ENCODE measurements at places on chromosomes 12 and 14.

GRCh38 chr14:89231426-89232113 lies 185.5 kb downstream of the FOXN3 start:
- DNase-seq = no peak

GRCh38 chr12:58369576-58369975 lies 428.2 kb downstream of the ATP23 start:
- no peak for DNase-seq

DNA sequence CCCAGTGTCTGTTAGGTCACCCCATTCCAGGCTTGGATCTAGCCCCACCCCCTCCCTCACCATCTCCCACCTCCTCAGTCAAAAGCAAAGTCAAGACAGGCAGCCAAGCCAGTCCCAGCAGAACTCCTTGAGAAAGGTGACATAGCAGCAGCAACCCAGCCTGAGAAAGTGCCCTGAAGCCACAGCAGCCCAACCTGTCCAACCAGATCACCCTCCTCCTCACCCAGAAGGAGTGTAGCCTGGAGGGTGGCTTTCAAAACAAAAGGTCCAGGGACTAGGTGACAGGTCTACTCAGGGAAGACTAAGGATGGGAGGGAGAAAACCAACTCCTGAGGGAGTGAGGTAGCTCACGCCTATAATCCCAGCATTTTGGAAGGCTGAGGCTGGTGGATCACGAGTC lies 5.2 kb downstream of the RAB15 start:
- no peak for DNase-seq

GRCh38 chr12:10672231-10672868 lies 1.5 kb downstream of the STYK1 start:
- no peak for DNase-seq

- no peak for DNase-seq
Measured at GRCh38 chr14:67133595-67134441, 55.4 kb upstream of the GARIN2 start.
